Activated CD4-positive, alpha-beta memory T cell treated with anti-CD3 and anti-CD28 coated beads, Interleukin-2, amount 10 ng/mL, durations not matched to agents 7 days and 5 days (primary cell): ENCODE measurements at places on chromosomes 5 and 9. TPM values are rescaled to one million over a fixed set of nuclear protein-coding genes. Genes with fewer than 3 reads are reported as not detected.

The GABRP gene
- not detected for total RNA-seq

GRCh38 chr5:73955271-73955846 is 329.4 kb downstream of the ARHGEF28 start:
- no peak for DNase-seq

- DNase-seq, result no peak
Measured at GRCh38 chr9:37501957-37502596, 16.3 kb downstream of the POLR1E start.

DNA sequence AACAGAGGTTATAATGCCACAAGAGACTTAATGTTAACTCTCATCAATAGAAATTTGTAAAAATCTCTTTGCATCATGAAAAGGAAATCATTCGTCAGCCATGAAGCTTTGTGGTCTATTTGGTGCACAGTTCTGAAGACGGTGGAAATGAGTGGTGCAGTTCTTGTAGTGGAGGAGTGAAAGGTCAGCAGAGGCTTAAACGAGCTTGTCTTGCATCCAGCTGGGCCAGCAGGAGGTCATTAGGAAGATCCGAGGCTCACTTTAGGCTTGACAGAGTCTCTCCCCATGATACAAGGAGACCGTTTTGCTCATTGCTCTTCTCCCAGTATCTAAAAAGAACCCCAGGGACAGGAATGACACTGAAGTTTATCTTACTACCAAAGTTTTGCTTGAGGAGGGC is 440.8 kb downstream of the BNC2 start:
- DNase-seq, result no peak

GRCh38 chr9:93895535-93895934 is 59.6 kb downstream of the BARX1 start:
- no peak for DNase-seq

The SGCD gene
- total RNA-seq, result not detected

The SYK gene
- total RNA-seq, result not detected

DNA sequence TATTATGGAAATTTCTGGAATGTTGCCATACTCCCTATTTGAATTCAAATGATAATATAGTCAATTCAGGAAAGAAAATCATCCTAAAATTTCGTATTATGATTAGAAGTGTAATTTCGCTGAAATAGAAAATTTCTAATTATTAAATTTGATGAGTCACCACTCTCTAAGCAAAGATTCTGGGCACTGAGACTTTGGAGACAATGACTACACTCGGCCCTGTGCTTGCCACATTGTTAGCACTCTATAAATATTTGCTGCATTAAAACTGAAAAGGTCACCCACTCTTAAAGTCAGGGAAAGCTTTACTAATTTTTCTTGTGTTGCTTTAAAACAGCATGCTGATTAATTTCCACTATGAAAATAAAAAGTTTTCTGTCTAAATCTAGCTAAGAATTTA is 240.3 kb downstream of the TLE4 start:
- no peak for DNase-seq

The CBY3 gene
- 0.68 TPM for total RNA-seq

- DNase-seq, result no peak
Measured at GRCh38 chr9:13587571-13587970, 308.1 kb upstream of the MPDZ start.

The OLFM1 gene
- total RNA-seq, result not detected

DNA sequence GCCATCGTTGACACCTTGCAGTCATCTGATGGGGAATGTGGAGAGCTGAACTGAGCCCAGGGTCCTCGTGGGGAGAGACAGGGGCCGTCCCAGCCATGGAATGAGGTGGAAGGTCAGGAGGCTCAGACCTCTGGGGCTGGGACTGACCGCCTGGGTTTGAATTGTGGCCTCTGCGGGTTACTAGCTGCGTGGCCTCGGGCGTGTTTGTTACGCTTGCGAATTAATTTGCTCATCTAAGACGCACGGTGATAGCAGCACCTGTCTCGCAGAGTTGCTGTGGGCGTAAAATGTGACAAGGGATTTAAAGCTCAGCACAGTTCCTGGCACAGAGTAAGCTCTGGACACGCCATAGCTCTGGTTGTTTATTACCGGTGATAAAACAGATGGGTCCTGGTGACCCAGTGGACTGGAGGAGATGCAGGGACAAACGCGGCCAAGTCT is 19.4 kb upstream of the DAB2IP start:
- DNase-seq, result no peak

The CWC27 gene
- total RNA-seq, result 23.5 TPM

The HK3 gene
- not detected for total RNA-seq

The TTLL11 gene
- 2.1 TPM for total RNA-seq

GRCh38 chr9:132011309-132011708 is 68.4 kb downstream of the MED27 start:
- no peak for DNase-seq

DNA sequence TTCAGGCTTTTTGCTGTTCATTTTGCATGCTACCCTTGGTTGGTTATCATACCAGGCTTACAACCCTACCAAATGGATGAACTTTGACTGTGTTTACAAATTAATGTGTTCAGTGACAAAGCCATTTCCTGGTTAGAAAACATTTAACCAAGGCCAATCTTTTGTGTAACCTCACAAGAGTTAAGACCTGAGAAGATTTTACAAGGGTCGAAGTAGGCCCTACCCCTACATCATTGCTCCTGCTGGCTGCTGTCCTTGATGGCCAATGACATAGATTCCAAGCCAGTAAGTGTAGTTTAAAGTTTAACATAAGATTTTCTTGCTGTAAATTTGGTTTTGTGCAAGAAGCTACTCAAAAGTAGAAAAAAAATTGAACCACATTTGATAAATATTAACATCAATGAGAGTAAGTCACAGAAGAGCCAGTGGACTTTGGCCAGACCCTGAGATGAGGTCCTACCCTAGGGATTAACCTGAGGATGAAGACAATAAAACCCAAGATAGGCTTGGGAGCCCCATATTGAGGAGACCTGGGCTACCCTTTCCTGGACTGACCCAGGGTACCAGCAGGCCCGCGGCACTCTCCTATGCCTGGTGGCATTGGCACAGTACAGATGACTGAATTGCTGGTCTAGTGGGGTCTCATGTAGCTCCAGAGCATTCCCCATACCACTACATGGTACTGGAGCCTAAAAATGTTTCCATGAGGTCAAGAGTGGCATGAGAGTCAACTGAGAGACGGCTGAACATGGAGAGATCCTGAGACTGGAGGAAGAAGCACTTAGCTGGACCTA is 8.3 kb downstream of the C1QTNF3 start:
- DNase-seq, result no peak

The ELAVL2 gene
- total RNA-seq, result not detected

GRCh38 chr5:40258222-40258621 is 421.5 kb upstream of the PTGER4 start:
- peak; percentile 19 for DNase-seq
